ENCODE measurements at places on chromosomes 1 and 21.
A peak's percentile ranks its signal among the peaks of the same experiment; 100 is the strongest.

- DNase-seq = no peak
Observed at GRCh38 chr1:10779841-10780240, 16.6 kb downstream of the CASZ1 start.

DNA sequence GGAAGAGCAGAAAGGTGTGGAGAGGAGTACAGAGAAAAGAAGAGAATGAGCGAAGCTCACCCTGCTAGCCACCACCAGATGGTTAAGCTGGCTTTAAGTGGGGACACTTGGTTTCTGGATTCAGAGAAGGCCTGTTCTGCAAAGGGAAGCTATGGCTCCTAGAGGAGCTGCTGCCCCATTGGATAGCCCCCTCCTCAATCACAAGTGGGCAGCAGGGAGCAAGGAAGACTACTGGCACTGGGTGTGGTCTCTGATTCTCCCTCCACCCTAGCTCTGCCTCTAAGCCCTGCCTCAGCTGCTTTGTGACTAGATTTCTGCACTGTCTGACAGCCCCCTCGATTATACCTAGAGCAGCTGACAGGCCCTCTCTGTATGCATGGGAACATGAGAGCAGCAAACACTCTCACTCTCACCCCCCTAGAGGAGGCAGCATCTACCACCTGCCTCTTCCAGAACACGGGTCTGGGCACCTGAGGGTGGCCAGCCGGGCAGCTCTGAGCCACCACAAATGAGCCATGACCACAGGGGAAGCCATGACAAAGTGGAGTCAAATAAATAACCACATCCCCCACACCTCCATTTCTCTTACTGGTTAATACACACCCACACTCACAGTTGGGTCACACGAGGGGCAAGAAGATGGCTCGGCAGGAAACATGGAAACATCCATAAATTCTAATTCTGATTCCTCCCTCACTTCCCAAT is 13.6 kb downstream of the PLEKHA6 start:
- DNase-seq = no peak

GRCh38 chr1:20654104-20654690 is 7.0 kb downstream of the DDOST start:
- no peak for DNase-seq

GRCh38 chr21:35479065-35479448 is 430.0 kb upstream of the RUNX1 start:
- no peak for DNase-seq

GRCh38 chr1:239914751-239915231 is 176.9 kb upstream of the FMN2 start:
- DNase-seq = no peak

DNA sequence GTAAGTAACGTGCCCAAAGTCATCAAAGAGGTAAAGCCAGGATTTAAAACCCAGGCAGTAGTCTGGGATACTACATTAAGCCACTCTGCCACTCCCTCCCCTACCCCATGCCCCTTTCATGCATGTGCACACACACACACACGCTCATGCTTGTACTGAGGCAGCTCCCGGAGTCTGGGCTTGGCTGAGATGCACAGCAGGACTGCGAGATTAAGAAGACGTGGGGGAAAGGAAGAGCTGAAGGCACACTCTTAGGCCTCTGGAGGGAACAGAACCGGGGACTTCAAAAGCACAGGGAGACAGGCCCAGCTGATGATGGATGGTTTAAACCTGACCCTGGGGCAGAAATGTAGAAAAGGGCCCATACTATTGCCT is 98.3 kb downstream of the GLIS1 start:
- DNase-seq = no peak

DNA sequence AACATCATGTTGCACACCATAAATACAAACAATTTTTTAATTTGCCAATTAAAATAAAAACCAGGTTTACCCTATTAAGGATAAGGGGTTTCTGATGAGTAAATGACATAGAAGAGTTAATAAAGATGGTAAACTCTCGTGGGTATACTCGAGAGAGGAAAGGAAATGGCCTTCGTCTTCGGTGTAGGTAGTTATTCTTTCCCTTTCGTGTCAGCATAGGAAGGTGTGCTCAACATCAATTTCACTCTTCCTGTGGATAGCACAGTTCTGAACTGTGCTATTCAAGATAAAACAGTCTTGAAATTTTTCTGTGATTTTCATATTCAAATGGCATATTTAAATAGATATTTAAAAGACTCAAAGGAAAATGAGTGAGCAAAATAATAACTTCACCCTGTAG is 98.2 kb downstream of the RGL1 start:
- DNase-seq = no peak

GRCh38 chr1:63414691-63415365 is 47.4 kb downstream of the ALG6 start:
- no peak for DNase-seq

DNA sequence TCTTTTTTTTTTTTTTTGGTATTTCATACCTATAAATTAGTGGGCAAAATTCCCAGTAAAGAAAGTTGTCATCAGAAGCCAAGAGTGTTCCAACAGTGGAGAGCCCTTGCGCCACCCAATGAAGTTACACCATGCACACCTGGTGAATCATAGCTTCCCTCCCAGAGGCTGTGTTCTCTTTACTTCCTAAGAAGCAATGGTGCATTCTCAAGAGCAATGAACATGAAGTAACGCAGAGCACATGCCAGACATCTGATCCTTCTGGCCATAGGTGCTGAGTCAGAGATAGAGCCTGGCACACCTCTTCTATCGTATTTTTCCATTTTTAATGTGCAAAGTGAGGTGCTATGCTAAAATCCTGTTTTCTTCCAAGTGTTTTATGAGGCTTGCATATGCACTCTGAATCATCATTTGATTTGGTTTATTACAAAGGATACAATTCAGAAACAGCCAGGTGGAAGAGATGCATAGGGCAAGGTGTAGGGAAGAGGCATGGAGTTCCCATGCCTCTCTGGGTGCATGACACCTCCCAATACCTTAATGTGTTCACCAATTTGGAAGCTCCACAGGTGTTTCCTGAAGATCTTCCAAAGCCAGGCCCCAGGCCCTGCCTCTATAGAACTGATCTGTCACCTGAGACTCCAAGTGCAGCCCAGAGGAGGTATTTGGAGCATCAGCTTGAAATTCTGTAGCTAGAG is 408.0 kb downstream of the SIPA1L2 start:
- no peak for DNase-seq

GRCh38 chr1:152188673-152189591 is 29.9 kb upstream of the RPTN start:
- DNase-seq = peak; percentile 80

- no peak for DNase-seq
Observed at GRCh38 chr1:200107004-200107470, 79.5 kb downstream of the NR5A2 start.

- DNase-seq = no peak
Observed at GRCh38 chr1:202084791-202085681, 37.7 kb upstream of the GPR37L1 start.

GRCh38 chr1:29237129-29237821 is 953 bp downstream of the PTPRU start:
- DNase-seq = no peak

DNA sequence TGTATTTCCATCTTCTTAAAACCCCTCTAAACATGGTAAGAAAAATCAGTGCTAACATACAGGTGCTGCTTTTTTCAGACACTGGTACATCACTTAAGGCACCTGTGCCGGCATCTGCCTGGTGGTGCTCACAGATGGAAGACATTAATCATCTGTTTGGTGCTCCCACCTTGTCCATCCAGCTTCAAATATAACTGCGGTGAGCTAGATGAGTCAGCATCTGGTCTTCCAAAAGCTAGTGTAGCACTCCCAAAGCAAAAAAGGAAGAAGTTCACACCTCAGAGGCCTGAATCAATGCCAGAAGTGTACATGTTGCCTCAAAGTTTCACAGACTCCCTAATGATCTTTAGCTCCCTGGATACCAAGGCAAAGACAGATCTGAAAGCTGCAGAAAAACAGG is 44.4 kb downstream of the TM2D1 start:
- DNase-seq = no peak

DNA sequence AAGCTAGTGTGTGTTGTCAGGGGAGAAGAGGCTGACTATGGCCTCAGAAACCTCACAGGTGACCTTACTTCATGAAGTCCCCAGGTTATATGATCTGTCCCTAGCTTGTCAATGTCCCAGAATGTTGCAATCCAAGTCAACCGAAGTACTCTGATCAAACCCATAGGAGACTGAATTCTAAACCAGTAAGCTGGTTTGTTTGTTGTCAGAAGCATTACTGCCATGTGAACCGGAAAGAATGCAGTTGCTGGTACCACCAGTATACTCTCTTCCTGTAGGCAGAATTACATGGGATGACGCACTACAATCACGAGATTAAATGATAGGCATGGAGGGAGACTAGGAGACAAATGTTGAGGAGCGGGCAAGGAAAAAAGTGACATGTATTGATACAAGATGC is 26.1 kb upstream of the MAN1A2 start:
- DNase-seq = no peak

DNA sequence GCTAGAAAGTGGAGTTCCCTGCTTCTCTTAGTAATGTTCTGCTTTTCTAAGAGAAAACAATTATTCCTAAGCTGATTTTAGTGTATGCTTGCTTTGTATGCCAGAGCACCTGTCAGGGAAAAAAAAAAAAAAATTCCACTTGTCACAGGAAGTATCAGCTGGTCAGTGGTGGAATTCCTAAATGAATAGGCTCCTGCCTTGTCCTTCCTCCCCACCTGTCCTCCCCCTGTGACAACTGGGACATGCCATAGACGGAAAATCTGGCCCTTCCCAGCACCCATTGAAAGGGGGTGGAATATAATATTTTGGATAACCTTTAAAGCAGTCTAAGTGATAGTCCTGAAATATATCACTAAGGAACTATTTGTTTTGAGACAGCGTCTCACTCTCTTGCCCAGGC is 10.8 kb downstream of the FNDC5 start:
- no peak for DNase-seq

DNA sequence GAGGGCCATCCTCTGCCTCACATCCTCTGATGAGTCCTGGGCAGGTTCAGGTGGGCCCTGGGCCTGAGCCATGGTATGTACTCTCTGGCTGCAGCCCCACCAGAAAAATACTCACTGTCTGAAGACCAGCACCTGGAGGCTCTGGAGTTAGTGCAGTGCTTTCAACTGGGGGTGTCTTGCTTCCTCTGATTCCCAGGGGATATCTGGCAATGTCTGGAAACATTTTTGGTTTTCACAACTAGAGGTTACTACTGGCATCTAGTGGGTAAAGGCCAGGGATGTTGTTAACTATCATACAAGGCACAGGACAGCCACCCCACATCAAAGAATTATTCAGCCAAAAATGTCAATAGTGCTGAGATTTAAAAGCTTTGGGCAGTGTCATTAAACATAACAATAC is 152.7 kb downstream of the HIVEP3 start:
- DNase-seq = no peak

DNA sequence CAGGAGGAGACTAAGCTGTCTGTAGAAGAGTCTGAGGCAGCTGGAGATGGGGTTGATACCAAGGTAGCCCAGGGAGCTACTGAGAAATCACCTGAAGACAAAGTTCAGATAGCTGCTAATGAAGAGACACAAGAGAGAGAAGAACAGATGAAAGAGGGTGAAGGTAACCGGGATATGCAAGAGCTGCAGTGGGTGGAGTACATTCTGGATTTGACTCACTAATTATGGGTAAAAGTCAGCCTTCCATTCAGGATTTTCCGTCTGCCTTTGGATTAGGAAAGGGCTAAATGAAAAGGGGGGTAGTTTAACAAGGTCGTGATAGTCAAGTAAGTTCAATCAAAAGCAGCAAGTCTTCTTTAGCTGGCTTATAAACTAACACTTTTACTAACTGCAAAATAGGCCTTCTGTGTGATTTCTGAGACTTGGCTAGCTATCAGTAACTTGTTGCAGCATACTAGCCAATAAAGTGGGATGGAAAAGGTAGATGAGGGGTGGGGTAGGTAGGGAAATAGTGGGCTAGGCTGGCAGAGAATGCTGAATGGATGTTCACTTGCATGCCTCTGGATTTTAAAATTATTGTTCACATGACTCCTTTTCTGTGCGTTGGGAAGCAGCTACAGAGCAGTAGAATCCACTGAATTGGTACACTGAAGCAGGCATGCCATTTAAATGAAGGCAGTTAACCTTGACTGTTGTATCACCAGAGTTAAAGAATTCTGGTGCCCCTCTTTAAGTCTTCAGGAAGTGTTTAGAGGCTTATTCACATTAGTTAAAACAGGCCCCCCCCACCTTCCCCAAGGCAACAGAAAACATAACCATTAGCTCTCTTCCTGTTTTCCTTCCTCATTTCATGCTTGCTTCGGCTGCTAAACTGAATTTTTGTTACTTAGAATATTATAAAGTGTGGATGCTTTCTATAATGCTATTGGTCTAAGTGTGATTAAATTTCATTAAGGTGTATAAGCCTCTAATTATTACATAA is 15.4 kb downstream of the CCDC17 start:
- no peak for DNase-seq

DNA sequence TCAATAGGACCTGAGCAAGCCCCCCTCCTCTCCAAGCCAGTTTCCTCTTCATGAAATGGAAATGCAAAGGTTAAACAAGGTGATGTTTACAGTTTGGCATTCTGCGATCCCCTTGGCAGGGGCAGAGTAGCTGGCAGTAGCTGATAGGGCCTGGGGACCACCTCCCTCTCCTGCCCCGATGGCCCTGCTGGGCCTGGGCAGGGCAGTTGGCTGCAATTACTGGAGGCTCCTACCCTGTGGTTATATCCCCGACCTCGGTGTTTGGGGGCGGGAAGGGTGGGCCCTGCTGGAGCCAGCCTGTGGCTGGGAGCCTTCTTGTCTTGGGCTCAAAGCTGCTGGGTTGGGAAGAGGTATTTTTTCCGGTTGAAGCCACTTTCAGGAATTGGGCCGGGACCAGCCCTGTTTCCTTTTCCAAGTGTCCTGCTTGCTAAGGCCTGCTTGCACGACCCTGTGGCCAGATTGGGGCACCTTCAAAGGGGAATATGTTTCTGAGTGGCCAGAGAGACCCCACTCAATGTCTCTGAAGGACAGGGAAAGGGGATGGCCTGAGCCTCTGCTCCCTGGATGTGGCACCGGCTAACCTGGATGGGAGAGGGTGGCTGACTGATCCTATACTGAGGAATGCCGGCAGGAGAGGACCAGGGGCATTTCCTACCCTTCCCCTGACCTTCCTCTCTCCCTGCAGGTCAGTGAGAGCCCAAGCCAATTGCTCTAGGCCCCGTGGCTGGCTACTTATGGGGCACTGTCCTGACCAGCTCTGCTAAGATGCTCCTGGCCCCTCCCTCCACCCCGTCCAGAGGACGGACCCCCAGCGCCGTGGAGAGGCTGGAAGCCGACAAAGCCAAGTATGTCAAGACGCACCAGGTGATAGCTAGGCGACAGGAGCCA is 1.9 kb downstream of the FAM110D start:
- DNase-seq = no peak

DNA sequence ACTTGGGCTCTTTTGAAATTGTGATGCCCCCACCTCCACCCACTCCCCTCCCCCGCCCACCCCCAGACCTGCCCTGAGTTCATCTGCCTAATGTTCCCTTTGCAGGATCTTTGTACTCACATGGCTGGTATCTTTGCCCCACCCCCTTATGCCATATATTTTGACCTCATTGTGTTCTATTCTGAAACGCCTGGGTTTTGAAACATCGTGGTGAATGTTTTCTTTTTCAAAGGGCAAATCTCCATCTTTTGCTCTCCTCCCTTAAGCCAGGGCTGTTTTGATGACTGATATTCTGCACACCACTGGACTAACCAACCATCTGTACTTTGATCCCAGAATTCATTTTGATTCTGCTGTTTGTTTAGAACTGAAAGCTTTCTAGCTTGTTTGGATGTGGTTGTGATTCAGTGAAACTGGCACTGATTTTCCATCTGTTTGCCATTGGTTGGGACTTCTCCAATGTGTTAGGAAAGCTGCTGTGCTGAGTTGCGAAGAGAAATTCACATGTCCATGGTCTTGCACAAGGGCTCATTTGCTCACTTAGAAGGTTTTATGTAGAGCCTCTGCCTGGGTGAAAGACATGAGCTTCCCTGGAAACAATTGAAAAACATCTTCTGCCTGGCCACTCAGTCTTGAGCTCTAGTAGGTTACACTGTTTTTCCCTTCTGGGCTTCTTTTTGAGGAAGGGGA is 16.5 kb downstream of the SMAP2 start:
- DNase-seq = no peak
